ENCODE measurements at places on chromosomes 3 and 15.

DNA sequence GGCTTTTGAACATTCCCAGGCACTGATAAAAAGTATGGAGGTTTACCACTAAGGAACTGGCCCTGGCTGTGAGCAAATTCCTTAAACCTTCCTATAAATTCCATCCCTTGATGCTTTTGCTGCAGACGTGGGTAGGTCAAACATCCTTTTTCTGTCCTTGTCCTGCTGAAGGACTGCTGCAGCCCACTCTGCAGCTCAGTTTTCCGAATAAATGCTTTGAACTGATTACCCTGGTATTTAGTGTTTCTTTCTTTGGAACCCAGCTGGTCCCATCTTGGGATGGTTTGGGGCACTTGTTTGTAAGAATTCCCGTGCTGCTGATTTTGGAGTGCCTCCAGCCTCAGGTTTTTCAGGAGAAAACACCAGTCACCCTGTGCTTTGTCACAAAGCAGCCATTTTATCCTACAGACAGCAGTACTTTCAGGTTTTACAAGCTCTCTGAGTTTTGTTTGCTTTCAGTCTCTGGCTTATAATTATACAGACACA is 815.9 kb downstream of the VGLL3 start:
- DNase-seq, result no peak

DNA sequence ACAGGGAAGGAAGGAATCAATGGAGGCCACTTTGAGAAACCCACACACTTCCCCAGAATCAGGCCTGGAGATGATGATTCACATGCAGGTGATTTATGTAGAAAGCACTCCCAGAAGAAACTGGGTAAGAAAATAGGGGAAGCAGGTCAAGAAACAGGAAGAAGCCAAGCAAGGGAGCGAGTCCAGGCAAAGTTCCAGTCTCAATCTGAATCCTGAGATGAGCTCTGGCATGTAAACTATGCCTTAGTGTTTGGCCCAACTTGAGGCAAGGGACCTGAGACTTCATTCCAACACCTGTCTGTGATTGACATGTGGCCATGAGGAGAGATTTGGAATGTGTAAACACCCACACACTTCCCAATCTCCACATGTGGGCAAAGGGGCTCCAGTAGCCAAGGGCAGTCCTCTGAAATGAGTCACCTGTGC is 61.6 kb upstream of the CTNNB1 start:
- peak; percentile 82 for DNase-seq

GRCh38 chr3:123447749-123448517 is 957 bp downstream of the ADCY5 start:
- no peak for DNase-seq

DNA sequence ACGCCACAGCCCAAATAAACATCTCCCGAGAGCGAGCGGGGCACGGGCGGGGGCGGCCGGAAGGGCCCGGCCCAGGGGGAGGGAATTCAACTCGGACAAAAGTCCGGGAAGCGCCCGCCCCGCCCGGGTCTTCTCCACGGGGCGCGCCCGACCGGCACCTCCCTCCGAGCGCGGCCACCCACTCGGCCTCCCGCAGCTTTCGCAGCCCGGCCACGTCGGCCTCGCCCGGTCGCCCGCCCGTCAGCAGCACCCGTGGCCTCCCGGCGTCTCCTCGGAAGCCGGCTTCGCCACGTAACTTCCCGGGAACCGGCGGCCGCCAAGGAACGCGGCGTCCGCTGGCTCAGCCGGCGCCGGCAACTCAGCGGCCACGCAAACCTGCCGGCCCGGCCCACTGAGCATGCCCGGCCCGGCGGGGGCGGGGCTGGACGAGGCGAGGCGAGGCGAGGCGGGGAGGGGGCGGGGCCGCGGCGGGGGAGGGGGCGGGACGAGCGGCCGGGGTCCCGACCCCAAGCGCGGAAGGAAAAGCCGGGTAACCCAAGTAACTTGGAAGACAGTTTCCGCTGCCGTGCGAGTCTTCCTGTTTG is at the start of gene TJP1:
Gene TJP1 (minus strand): TSS at position 369 of the 584 bp plus-strand sequence. CDS start 440 bp downstream, outside the sequence.
- DNase-seq, result no peak

- no peak for DNase-seq
Measured at GRCh38 chr3:175535351-175535750, 676.2 kb downstream of the NAALADL2 start.

Measured in epithelial cell of prostate (primary cell).